ENCODE measurements at places on chromosomes 4 and X.
A peak's percentile ranks its signal among the peaks of the same experiment; 100 is the strongest.

DNA sequence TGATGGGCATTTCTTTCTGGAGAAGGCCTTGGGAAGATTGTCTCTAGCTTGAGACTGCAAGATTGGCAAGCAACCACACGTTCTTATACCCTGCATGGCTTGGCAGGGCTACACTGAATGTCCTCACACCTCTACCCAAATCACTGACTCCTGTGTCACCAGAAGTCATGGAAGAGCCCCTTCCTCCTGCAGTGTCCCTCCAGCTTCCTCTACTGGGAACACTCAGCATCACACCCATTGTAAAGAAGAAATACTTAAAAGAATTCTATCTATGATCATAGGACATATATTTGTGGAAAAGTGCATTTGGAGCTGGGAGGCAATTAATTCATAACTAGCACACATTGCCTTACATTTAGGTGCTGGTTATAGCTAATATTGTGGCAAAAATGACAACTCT, 113.1 kb downstream of the CCSER1 start:
- DNase-seq = no peak

DNA sequence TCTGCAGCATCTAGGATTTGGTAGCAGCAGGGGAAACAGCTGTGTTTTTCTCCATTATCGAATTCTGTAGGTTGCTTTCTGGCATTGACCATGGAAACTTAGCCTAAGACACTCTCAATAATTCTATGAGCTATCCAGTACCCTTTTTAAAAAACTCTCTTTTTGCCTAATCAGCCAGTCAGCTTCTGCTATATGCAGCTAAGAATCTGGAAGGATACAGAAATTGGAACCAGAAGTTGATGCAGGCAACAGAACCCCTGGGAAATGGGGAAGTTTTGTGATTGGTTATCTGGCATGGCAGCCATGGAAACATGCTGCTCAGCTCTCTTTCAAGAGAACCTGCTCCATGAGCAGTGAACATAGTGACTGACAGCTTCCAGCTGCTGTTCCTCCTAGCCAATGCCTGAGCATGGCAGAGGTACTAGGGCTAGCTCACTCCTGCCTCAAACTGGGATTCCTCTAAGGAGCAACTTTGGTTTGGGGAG, 417.6 kb upstream of the MAOA start:
- no peak for DNase-seq

DNA sequence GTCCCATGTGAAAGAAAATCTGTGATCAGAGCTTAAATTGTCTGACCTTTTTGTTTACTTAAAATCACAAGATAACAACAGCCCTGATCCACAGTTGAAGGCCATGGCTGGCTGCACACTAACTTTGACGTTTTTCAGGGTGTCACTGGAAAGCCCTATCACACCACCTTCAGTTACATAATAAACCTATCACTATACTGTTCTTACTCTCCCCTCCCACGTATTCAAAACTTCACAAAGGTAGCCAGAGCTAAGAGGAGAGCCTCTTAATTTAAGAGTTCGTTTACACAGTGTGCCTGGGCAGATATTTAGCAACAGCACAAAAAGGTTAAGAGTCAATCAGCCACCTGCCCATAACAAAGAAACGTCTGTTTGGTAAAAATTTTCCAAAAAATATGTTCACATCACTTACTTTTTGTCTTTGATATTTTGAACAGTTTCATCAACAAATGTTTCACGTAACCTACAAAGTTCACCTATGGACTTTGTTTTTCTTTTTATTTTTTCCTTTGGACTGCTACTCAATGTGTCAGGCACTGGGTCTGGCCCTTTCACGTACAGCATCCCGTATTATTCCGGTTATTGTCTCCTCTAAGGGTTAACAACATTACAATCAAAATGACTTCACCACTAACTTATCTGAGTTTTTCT, 25.0 kb downstream of the RFC1 start:
- no peak for DNase-seq

- no peak for DNase-seq
Observed at GRCh38 chrX:105564501-105564900, 257.8 kb upstream of the NRK start.

GRCh38 chr4:153257991-153258390, 53.7 kb downstream of the TRIM2 start:
- DNase-seq = no peak

DNA sequence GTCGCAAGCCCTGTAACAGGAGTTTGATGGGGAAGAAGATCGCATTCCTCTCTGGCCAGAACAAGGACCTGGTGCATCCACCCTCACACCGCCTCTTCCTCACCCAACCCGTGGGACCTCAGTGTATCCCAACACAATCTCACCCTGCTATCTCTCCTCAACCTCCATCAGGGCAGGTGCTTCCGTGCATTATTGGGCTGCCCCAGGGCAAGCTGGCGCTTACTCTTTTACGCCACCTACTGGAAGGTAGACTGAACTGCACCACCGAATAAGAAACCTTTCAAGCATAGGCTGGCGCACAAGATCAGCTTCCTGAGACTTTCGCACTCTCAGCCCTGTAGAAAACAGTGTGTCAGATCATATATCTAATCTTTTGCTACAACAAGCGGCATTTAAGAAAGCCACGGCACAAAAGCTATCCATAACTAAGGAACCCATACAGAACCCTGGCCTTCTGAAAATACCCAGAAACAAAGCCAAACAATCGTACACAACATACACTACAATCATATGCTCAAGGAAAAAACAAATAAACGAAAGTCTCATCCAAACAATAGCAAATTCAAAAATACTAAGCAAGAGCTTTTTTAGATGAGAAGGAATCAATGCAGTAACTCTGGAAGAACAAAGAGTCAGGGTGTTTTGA, 209.3 kb downstream of the UGT8 start:
- DNase-seq = peak; percentile 50

DNA sequence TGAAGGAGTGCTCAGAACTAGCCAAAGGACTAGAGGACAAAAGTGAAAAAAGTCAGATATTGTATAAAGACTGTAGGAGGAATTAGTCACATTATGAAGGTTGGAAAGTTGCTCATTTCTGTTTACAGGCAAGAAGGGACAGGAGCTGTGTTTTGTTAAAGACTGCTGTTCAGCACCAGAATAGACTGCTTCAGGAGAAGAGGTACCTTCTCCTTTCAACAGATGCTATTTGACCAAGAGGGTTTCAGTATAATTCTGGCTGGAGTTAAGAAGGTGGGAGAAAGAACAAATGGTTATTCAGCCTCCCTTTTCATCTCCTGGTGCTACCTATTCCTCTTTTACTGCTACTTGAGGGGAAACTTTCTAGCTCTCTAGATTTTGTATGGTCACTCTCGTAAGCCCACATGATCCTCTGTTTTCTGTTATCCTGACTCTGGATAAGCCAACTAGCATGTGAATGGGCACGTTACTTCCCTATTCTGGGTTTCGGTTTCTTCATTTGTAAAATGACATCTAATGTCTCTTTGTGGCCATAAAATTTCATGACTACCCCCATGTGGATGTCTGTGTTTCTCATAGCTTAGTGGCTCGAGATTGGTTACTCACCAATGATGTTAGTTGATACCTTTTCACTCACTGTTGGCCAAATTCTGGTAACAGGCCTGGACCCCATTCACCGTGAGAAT, 68.9 kb downstream of the SH2D1A start:
- no peak for DNase-seq

DNA sequence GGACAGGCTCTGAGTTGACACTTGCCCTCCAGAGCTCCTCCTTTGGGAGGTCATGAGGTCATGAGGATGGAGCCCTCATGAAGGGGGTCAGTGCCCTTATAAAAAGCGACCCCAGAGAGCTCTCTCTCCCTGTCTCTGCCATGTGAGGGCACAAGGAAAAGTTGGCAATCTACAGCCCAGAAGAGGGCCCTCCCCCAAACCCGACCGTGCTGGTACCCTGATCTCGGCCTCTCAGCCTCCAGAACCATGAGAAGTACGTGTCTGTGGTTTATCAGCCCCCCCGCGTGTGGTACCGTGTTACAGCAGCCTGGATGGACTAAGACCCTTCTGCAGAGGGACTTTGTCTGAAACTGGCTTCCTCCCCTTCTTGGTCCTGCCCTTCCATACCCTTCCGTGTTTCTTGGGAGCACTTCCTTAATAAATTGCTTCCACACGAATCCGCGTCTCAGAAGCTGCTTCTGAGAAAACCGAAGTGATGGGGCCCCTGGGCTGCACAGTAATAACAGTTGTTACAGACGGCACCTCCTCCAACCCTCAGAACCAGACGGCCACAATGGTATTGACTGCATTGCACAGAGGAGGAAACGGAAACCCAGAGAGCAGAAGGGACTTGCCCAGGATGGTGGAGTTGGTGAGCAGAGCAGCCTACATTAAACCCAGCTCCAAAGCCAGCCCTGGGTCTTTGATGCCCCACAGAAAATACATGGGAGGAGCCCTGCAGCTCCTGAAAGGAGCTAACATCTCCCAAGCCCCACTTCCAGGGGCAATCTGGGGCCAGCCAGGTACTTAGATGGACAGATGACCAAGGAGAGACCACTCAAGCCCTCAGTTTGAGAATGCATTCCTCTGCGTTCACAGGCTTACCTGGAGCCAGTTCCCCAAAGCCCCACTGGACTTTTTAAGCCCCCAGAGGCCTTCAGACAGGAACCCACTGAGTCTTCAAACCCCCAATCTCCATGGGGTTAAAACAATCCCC, 242.7 kb downstream of the BCOR start:
- peak; percentile 41 for DNase-seq

All from stimulated activated effector memory CD8-positive, alpha-beta T cell treated with anti-CD3 and anti-CD28 coated beads, Interleukin-12 subunit alpha, Interleukin-12 subunit beta, amount 100 ng/mL, for 72 hours (primary cell).